Vagina (tissue), 2 donors: ENCODE measurements at places on chromosomes 4 and X.

DNA sequence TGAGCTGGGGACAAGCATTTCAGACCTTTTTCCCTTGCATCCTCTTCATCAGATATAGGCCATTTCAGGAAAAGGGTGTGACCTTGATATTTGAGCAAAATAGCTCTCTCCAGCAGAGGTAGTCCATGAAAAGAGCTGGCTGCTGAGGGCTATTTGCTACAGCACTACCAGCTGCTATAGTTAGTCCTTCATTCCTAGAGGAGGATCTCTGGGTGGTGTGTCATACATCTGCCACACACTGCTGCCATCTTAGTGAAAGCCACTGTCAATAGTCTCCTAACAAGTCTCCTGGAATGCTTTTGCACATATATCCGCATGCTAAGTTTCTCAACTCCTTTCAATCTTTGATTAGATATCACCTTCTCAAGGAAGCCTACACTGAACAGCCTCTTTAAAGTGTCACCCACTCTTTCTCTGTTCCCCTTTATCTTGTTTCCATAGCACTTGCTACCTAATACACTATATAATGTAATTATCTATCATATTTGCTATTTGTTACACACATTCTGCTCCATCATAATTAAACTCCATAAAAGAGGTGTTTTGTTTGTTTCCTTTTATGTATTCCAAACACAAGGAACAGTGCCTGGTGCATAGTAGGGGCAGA lies 131.9 kb downstream of the TBC1D19 start:
- no peak for DNase-seq

DNA sequence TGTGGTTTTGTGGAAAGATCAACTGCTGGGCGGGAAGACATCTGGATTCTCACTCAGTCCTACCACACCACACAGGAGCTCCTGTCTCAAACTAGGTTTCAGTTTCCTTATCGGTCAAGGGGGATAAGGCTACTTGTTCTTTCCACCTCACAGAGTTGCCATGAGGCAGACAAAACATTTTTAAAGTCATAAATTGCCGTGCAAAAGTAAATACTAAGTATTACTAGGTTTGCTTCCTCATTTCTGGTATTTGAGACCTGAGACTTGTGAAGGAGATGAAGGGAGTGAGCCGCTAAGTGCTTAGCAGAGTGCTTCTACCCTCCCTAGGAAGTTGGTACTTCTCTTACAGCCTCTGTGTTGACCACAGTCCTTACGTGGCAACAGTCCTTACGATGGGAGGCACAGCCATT lies 1.5 kb downstream of the LAP3 start:
- DNase-seq: no peak

GRCh38 chr4:166838975-166839614 lies 395.2 kb downstream of the SPOCK3 start:
- DNase-seq: no peak

GRCh38 chr4:148574911-148575310 lies 132.7 kb upstream of the NR3C2 start:
- no peak for DNase-seq

GRCh38 chr4:43564107-43564506 lies 671.6 kb downstream of the GRXCR1 start:
- no peak for DNase-seq

- no peak for DNase-seq
Observed at GRCh38 chrX:16444353-16444752, 205.6 kb upstream of the S100G start.

DNA sequence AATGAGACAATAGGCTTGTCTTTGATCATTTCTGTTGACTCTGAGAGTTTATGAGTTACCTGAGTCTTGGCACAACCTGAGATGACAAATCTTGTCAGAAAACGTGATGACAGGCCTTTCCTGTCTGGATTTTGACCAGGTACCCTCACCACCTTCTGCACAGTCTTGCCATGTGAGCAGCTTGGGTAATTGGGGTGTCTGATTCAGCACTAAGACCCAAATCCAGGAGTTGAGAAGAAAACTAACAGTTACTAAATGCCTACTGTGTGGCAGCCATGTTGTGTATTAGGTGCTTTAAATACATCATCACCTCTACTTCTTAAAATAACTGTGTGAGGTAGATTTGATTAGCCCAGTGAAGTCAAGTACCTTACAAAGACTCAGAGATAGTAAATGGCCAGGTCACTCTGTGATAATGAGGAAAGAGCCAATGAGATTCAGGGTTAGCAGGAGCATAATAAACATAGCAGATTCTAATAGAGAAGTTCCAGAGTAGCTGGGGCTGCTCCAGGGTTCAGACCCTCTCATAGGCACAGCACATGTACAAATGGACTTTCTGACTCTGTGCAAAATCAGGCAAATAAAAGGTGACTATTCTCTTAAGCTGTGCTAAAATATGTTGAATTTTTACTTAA lies 2.8 kb downstream of the EREG start:
- DNase-seq: no peak

GRCh38 chr4:174946246-174946645 lies 28.1 kb downstream of the ADAM29 start:
- no peak for DNase-seq

DNA sequence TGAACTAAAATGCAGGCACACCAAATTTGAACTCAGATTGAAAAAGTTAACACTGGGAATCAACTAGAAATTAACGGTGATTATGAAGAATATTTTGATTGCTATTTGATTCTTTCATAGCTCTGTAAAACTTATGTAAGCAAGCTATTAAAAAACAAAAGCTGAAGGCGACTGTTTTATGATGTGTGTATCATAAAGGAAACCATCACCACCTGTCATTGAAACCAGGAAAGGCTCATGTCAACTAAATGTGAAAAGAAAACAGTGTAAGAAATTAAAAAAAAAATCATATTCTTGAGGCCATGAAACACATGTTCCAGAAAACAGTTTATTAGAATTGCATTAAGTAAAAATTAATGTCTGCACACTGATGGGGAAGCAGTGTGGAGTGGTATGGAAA lies 24.2 kb downstream of the CPE start:
- no peak for DNase-seq

DNA sequence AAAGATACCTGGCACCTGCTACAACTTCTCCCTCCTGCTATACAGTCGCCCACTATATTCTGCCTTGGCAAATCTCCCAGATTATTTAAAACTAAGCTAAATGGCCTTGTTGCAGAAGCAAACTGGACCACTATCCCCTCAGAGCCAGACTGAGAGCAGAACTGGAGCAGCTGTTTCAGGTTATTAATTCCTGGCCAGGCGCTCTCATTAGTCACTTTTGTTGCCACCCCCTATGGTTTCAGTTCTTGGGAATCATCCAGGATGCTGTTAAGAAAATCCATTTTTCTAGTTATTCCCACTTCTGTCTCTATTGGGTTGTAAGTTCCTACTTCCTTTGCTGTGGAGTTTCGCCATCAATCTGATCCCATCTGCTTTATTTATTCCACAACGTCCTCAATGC lies 30.1 kb downstream of the ADGRA3 start:
- no peak for DNase-seq

- DNase-seq: peak; percentile 54
Observed at GRCh38 chrX:150088766-150089518, 150.7 kb upstream of the EOLA2 start.

DNA sequence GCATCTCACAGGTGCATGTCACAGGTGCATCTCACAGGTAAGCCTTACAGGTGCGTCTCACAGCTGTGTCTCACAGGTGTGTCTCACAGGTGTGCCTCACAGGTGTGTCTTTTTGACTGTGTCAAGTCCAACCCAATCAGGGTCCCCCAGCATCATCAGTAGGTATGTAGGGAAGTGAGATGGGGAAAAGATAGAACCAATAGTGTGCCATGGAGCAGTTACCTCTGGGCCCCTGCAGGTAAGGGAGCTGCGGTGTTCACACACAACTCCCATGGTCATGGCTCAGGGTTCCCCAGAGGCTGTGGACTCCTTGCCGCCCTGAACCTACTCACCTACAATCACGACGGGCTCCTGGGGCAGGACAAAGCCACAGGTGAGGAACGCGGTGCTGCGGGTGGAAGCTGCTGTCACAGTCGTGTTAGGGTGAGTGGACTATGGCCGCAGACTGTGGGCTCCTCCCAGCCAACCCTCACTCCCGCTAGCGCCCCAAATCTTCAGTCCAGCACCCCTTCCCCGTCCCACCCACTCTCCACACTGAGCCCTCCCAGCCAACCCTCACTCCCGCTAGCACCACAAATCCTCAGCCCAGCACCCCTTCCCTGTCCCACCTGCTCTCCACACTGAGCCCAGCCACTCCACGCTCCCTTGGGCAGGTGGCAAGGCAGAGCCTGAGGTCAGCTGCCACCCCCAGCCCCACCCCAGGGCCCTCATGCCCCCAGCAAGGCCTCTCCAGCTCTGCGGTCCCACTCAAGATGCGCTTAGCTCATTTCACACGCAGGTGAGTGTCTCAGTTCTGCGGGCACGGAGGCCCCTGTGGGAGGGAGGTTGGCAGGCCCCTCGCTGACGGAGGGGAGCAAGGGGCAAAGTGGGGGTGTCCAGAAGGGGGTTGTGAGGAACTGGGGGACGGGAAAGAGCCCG lies 2.1 kb upstream of the PDE6B start:
- no peak for DNase-seq

DNA sequence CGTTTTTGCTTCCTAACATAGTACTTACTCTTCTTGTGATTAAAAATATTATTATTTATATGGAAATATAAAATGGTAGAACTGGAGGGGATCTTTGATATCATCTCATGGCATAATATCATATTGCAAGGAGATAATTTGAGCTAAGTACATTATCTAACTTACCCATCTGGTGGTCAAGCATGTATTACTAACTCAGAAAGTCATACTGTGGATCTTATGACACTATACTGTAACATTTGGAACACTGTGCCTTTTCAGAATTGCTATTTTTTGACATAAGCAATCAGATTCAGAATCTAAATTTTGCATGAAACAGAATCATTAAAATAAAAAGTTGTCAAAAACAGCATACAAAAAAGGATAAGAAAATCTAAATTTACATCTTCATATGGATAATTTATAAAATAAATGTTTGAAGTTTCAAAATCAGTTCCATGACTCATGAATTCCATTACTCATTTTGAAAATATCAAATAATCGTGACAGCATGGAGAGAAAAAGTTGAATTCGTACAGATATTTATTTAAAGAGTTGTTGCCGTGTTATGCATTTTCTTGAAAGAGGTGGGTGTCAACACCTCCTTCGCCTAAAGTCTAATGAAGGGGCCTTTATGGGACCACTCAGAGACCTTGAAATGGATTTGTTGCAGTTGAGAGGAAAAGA lies 928.1 kb downstream of the PDHA2 start:
- no peak for DNase-seq

DNA sequence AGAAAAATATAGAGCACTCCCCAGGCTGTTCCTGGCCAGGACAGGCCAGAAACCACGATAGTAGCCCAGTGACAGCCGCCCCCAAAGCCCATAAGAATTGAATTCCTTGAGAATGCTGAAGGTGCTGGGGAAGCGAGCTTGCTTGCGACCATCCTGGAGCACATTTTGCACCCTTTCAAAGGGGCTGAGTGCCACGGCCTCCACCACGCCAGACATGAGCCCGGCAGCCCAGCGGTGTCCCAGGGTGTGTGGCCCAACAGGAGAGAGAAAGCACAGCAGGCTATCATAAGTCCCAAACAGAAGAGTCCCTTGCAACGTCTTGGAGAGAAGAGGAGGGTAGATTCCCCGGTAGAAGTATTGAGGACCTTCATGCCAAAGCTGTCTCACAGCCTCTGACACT lies 7.6 kb upstream of the ZCCHC18 start:
- DNase-seq: no peak

DNA sequence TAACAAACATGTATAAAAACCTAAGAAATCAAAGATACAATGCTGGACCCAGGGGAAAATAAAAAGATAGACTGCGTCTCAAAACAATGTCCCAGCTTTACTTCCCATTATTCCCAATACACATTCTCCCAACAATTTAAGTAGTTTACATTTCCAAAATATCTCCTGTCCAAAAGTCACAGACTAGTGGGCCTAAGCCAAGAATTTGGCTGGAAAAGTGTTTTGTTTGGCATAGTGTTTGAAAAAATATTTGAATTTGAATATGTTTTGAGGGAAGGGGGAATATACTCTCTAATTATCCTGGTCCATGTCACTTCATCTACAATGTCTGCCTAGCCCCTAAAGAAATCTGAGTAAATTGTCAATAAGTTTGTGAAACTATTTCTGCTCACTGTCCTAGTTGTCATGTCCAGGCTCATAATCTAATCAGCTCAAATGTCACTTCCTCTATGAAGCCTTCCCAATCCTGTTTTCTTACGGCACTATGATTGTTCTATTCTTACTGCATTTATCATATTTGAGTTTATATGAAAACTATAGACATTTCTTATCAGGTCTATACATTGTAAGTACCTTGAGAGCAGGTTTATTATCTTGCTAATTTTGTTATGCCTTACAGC lies 74.4 kb downstream of the SEC24D start:
- no peak for DNase-seq

DNA sequence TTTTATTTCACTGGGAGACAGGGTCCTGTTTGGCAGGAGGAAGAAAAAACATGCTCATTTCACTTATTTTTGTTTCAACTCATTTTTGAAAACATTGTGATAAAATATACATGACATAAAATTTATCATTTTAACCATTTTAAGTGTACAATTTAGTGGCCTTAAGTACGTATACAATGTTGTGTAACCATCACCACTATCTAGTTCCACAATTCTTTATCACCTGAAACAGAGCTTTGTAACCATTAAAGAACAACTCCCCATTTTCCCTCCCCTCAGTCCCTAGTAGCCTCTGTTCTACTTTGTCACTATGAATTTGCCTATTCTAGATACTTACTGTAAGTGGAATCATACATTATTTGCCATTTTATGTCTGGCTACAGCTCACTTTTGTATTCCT lies 143.8 kb downstream of the GPAT3 start:
- DNase-seq: no peak

DNA sequence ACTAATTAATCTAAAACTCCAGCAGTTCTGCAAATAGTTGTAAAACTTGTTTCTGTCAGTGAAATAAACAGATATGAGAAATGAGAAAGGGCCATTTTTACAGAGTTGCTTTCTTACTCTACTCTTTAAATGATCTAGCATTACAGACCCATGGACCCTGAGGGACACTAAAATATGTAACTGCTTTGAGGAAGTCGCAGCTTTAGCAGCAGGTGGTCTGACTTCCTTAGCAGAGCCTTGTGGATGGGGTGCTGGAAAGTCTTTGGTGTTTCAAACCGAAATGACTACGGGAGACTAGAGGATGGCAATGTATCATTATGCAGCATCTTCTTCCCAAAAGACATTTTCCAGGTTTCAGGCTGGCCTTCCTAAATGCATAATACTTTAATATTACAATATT lies 18.7 kb downstream of the SHISA3 start:
- DNase-seq: no peak

DNA sequence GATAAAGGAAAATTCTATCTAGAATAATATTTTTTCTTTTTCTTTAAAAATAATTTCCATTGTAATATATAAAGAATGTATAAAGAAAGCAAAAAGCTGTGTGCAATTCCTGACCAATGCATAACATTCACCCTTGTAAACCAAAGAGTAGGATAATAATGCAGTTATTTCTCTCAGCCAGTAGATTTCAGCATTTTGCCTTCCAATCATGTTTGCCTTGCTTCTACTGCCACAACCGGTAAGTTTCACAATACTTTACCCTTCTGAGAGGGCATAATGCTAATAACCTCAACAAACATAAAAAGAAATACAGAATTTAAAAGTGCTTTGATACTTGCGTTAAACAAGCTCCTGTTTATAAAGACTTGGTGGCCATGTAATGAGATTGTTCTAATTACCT lies 59.9 kb downstream of the CHIC2 start:
- no peak for DNase-seq

GRCh38 chr4:40322811-40323210 lies 12.3 kb upstream of the CHRNA9 start:
- no peak for DNase-seq
